ENCODE measurements at places on chromosomes 11 and 22.

- no peak for DNase-seq
Observed at GRCh38 chr22:20857247-20857643, 1.4 kb downstream of the PI4KA start.

DNA sequence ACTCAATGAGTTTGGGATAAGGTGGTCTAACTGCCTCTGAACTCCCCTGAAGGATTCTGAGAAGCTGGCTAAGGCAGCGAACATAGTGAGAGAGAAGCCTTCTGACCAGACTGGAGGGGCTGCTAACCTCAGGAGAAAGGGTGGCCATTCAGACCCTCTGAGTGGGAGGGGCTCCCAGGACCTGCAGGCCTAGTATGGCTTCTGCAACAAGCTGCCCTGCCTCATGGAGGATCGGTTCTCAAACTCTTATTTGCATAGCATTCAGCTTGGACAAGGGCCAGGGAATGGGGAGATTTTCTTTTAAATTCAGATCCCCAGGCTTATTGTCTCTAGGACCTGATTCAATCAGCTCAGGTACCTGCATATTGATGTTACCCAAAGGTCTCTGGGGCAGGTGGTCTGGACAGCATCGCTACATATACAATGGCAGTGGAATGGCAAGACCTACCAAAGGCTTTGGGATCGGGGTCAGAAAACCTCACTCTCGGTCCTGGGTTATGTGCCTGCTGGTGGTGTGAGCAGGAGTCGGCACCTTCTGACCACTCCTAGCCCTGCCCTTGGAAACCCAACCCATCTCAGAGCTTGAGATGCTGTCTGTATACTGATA is 599.1 kb downstream of the BRD1 start:
- no peak for DNase-seq

GRCh38 chr11:14015711-14016110 is 53.2 kb downstream of the SPON1 start:
- DNase-seq = peak; percentile 53

- DNase-seq = no peak
Observed at GRCh38 chr11:17229481-17230152, 21.8 kb upstream of the PIK3C2A start.

GRCh38 chr11:66020618-66021357 is 5.5 kb downstream of the CATSPER1 start:
- peak; percentile 70 for DNase-seq

DNA sequence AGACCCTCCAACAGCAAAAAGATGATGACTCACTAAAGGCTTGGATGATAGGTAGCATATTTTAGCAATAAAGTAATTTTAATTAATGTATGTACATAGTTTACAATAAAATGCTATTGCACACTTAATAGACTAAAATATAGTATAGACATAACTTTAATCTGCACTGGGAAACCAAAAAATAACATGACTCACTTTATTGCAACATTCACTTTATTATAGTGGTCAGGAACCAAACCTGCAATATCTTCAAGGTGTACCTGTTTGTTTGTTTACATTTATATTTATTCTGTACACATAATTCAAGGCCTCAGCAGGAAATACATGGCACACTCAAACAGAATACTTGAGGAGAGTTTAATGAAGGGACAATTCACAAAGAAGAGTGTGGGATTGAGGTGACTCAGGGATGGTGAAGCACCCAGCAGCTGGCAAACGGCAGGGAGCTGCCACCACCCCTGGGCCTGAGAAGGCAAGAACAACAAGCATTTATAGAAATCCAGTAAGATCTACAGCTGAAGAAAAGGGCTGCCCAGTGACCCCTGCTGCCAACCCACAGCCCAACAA is 51.5 kb upstream of the POU2AF2 start:
- DNase-seq = no peak

DNA sequence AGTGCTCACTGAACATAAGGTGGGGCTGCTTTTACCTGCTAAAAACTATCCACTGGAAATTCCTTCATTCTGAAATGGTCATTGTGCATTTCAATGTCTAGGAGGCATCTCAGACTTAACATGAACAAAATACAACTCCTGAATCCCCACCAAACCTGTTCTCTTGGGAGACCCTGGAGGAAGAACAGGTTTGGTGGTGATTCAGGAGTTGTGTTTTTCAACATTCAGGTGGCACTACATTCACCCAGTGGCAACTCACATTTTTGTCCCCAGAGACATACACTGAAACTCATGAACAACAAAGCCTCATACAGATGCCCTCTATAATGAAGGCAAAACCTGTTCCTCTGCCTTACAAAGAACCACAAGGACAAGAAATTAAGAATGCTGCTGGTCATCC is 64.3 kb upstream of the CYP2D6 start:
- DNase-seq = no peak

DNA sequence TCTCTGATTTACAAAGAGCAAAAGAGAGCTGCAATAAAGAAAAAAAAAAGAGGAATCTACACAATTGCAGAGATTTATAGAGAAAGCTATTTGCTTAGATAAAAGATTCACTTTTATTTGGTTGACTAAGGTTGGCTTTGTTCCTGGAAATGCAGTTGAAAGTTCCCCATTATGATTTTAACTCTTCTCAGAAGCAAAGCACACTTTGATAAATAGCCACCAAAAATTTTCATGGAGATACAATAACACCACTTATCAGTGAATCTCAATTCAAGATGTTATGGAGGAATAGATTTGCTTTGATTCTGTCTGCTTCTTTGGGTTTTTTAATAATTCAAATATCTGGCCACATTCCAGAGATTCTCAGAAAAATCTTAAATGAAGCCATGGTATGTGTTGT is 88.5 kb upstream of the ANO3 start:
- no peak for DNase-seq

- peak; percentile 50 for DNase-seq
Observed at GRCh38 chr11:32312865-32313403, 122.4 kb downstream of the WT1 start.

GRCh38 chr11:41788177-41788576 is 328.7 kb upstream of the LRRC4C start:
- DNase-seq = no peak

Data from astrocyte of the spinal cord (primary cell).